ENCODE measurements at places on chromosomes 5 and 9. TPM values are rescaled to one million over a fixed set of nuclear protein-coding genes. Genes with fewer than 3 reads are reported as not detected.

DNA sequence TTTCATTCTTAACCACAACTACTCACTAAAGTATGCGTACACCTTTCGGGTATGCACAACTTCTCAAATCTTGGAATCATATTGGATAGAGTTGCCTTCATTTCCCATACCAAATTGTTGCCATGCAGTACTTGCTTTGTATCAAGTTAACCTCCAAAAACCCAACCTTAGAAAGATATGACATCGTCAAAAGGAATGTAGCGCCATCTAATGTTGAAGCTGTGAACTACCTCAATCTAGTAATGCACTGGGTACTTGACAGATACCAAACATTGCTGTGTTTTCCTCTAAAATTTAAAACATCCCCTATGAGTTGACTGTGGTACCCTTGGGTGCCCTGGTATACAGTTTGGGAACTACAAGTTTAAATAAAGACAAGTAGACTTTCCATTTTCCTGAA lies 318.4 kb downstream of the ARL15 start:
- DNase-seq, result no peak

Gene C5orf52
- not detected for total RNA-seq

Gene ZNF483
- total RNA-seq, result 5.5 TPM

DNA sequence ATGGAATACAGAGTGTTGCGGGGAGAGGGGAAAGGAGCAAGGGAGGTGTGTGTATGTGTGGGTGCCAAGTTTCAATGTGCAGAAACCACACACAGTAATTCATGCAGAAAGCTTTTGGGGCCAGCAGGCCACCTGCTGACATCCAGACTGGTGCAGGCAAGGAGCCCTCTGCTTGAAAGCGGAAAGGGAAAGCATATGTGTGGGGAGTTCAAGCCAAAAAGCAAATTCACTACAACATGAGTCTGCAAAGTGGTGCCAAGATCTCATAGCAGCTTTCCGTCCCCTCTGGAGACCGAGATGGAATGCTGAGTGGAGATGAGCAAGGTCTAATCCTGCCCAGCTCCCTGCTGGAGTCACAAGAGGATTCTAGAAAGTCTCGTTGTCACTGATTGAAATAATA lies 159.7 kb upstream of the VLDLR start:
- no peak for DNase-seq

GRCh38 chr9:107637421-107638420 lies 148.2 kb upstream of the KLF4 start:
- peak; percentile 98 for DNase-seq

Gene LCN1
- not detected for total RNA-seq

DNA sequence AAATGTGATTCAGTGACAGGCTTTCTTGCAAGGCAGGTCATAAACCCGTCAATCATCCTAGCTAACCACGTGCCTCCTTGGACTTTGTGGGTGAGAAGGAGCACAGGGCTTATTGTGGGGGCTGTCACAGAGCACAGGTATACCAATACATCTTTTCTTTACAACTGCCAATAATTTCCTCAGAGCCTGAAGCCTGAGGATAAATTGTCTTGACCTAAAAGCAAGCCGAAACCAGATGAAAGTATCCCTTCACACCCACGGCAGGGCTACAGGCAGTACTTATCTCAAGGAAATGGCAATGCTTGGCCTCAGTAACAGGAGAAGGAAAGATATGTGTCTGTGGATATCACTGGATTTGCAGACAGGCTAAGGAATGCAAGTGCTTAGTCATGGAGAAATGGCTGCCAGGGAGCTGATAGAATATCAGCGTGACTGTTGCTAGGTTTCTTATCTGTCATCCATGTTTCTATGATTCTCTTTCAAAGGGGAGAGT lies 90.3 kb upstream of the ZNF366 start:
- no peak for DNase-seq

Measured in right atrium auricular region (tissue), 2 donors.